ENCODE measurements at places on chromosomes 6 and 20.

GRCh38 chr20:15564981-15565380 is 1008.3 kb downstream of the KIF16B start:
- no peak for DNase-seq

DNA sequence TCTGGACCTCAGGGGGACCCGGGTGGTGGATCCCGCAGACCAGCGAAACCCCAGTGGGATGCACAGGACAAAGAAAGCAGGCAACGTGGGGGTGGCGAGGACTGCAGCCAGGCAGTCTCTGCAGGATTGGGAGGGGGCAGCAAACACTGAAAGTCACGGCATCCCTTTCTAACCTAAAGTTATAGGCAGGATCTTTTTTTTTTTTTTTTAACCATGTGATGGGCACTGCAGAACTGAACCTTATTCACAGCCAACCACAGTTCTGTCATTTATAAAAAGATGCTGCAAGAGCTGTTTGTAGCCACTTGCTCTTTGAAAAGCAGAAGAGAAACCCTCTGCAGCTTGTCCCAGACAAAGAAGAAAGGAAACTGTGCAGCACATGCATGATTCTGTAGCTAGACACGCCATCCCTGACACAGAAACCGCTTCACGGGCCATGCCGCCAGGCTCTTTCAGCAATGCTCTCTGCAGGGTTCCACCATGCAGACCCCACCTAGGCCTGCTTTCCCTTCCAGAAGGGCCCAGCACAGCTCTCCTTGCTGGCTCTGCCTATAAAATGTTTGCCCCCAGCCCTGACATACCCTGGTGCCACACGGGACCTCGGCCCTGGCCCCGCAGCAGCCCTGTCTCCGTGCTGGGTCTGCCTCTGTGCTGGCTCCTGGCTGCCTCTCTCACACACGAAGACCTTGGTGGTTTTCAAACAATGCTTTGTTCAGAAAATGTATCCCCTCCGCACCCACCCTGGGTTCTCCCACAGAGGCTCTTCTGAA is 70.8 kb downstream of the PYGB start:
- no peak for DNase-seq

DNA sequence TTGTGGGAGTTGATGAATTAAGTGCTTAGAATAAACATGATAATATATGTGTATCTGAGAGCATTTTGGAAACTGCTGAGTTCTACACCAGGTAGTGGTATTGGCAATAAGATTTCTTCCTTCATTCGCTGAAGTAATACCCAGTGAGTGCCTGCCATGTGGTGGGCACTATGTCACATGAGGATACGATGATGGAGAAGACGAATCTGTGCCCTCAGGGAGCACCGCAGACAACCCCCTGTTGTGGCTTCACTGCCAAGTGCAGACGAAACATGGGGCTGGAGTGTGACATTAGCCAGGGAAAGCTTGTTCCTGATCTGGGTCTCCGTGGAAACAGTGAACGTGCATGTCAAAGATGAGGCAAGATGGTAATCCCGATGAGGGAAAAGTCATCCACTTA is 7.9 kb downstream of the ZNF76 start:
- no peak for DNase-seq

- no peak for DNase-seq
Measured at GRCh38 chr6:25670208-25670607, 18.2 kb downstream of the SCGN start.

DNA sequence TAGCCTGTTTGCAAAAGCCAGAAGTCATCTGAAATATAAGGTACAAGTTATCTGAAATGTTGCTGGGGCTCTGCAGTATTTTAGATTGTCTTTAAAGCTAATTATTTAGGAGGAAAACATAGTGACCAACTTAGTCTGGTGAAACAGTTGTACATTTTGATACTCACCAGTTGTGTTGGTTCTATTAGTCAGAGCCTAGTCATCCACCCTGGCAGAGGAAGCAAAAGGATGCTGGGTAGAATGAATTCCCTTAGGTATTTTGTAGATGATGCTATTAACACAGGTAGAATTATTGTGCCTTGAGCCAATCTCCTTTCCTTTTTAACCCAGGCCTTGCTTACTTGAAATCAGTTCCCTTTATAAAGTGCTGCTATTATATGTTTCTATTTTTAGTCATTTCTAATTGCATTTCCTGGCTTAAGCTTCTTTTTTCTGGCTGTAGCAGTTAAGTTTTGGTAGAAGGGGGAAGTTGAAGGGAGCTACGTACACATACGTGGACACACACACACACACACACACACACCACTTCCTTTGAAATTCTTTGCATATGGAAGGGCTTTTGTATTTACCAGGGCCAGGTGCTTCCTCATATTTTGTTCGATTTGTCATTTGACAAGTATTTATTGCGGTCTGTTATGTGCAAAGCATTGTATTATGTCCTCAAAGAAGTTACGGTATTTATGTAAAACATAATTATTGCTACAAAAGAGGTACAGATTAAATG is 82.4 kb downstream of the RTN4IP1 start:
- DNase-seq, result peak; percentile 54

DNA sequence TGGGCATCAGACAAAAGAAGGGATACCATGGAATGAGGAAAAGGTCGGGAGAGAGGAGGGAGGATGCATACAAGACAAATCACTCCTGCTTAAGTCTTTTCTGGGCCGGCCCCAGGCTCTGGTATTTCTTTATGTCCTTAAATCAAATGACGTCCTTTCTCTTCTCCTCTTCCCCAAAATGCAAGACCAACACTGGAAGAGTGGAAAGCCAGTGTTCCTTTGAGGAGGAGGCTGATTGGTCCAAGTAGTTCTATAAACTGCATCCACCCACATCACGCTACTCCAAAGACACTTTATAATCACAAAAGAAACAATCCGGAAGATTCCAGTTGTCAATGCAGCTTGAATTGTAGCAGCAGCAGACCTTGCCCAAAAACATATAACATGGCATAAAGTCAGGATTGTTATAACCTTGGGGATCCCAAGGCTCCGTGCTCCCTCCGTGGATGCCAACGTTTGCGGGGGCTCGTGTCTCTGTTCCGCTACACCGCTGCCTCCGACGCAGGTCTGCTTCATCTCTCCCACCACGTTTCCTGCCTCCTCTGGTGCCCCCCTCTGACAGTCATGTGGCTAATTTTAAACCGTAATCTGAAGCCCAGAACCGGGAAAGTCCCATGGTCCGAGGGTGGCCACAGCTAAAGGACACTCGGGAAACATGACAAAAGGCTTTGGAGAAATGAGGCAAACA is 47.1 kb downstream of the MCUR1 start:
- DNase-seq, result peak; percentile 57

GRCh38 chr6:24195836-24196597 is 70.0 kb downstream of the NRSN1 start:
- no peak for DNase-seq

- DNase-seq, result peak; percentile 99
Measured at GRCh38 chr6:26157251-26158075, 70.2 kb downstream of the HFE start.

DNA sequence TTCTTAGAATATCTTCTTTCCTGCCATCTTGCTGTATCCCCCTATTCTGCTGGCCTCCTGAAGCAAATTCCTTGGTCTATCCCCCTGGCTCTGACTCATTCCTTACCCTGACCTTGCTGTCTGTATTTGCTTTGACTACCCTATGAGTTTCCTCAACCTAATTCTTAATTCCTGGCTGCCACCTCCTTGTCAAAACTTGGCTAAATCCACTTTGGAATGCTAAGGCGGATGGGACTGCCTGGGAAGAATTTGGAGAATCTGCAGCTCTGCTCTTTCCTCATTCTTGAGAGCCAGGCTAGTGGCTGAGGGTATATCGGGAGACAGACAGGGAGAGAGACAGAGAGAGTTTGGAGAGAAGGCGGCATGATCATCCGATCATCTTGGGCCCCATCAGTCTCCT is 24.4 kb downstream of the CAP2 start:
- no peak for DNase-seq

- DNase-seq, result no peak
Measured at GRCh38 chr6:118309337-118310093, 238.6 kb upstream of the PLN start.

DNA sequence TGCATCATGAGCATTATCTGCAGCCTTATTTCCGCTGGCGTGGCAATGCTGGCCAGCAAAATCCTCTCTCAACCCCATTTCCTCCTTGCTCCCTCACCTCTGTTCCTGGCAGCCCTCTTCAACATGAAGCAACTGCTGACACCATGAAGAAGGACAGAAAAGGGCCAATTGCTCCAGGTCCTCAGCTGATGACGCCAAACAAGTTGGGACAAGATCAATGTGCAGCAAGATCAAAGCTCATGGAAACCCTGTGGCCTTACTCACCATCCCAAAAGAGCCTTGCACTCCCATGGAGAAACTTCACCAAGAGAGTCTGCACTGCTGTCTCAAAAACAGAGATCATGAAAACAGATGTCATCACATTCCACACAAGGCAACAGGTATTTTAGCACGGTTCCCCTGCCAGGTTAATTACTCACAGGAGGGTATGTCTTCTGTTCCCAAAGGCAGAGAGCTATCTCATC is 7.4 kb downstream of the GFOD1 start:
- DNase-seq, result no peak

GRCh38 chr6:107866606-107867301 is 42.6 kb upstream of the SCML4 start:
- peak; percentile 2 for DNase-seq

DNA sequence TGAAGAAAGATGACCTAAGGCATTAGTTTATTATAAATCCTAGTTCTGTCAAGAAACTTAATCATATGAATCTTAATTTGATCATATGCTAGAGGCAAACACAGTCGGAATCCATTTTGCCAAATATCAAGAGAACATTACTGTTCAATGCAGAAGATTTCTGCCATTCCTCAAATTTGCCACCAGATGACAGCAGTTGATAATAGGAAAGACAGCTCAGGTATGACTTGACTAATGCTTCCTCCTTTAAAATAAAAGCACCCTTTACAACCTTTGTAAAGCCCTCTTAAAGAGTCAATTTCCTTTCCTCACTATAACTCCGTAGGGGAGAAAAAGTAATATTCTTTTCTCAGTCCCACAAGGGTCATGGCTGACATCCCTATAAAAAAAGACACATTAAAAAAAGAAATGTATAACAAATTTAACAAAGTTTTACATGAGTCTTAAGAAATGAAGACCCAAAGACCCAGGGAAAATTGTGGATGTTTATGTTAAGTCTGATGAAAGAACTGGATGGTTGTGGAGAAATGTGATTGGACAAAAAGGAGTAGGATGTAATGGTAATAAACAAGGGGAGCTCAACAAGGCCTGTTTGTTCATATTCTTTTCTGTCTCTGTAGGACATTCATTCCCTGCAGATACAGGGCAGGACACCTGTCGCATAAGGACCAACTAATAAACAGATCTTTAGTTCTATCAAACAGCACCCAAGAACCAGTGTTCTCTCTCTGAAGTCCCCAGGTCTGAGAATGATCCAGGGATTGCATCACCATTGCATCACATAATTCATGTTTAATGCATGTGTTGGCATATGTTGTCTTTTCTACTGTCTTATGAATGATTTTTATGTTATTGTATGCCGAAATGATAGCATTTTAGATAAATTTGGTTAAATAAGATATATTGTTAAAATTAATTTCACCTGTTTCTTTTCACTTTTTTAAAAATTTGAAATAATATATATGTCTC is 23.0 kb upstream of the IL17A start:
- no peak for DNase-seq

DNA sequence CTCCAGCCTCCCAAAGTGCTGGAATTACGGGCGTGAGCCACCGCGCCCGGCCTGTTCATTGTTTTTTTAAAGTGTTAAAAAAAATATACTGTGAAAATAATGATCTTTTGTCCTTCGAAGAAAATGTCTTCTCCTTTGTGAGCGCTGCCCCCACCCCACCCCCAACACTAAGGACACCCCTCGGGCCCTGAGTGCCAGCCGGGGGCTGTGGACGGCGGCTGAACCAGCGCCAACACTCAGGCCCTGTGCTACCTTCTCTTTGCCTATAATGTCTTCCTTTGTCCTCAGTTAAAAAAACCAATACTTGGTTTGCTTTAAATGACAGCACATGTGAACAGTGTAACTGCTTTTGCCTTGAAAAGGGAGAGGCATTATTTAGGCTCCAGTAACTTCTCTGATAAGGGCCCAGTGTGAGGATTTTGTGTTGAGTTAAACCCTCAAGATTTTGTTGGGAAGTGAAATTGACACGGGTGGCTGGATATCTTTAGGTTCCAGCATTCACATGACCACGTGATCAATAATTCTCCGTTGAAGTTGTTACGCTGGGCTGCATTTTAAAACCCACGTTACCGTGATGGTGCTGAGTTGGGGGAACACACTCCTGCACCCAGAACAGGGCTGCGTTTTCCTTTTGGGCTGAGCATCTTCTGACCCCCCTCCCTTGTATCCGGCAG is 9.5 kb upstream of the ADRM1 start:
- no peak for DNase-seq

GRCh38 chr6:8434727-8435092 is 635 bp downstream of the SLC35B3 start:
- peak; percentile 23 for DNase-seq

DNA sequence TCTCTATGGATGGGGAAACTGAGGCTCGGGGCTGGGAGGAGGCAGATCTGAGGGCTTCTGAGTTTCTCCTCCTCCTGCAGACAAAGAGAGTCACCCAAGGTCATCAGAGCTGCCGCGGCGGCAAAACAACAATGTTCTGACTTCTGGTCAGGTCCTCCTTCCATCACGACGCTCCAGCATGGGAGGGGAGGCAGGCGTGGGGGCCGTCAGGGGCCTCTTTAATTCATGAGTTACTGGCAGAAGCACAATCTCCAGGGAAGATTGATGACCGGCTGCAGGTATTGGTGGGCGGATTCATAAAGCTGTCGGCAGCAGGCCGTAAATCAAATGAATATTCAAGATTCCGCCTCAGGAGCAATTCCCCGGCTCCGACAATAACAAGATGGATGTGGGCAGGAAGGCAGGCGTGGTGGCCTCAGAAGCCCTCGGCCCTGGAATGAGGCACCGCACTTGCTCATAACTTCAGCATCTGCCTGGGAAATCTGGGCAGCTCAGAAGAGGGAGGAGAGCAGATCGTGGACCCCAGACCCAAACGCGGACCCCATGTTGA is 19.1 kb downstream of the PCK1 start:
- DNase-seq, result no peak

GRCh38 chr6:49784272-49784671 is 2.8 kb downstream of the PGK2 start:
- DNase-seq, result no peak

GRCh38 chr20:1377341-1377871 is 15.4 kb downstream of the FKBP1A start:
- no peak for DNase-seq

DNA sequence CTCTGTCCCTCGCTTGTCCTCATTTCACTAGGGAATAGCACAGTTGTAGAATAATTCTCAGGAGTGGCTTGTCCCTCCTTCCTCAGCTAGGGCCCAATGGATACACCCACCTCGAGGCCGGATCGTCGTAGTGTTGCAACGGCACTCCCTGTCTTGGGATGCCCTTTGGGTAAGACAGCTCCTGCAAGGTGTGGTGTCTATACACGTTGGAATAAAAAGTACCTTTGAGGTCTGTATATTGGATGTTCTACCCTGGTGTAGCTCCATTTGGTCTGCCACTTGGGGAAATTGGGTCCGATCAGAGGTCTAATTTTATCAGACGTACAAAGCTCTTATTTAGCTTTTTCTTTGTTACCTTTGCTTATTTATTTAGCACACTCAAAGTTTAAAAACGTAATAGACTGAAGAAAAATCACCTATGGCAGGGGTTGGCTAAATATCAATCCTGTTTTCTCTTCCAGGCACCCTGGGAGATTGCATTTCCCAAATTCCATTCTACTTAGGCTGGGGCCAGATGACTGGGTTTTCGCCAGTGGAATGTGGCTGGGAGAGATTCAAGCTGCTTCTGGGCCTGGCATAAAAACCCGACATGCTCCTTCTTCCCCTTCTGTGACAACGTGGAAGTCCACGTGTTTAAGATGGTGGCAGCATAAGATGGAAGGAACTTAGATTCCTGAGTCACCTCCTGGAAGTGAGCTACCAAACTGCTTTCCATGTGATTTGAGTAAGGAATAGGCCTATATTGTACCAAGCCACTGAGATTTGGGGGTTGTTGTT is 82.3 kb upstream of the CD83 start:
- no peak for DNase-seq

All from skin of body (tissue), 3 donors.